ENCODE measurements at places on chromosomes 2 and 18.

- no peak for DNase-seq
These were observed 431 bp upstream of the CNRIP1 start for GRCh38 chr2:68320118-68320641.

GRCh38 chr18:11392980-11393885, 216.2 kb upstream of the SLC35G4 start:
- DNase-seq = no peak

- peak; percentile 18 for DNase-seq
These were observed 63.4 kb downstream of the BMP10 start for GRCh38 chr2:68807821-68808266.

DNA sequence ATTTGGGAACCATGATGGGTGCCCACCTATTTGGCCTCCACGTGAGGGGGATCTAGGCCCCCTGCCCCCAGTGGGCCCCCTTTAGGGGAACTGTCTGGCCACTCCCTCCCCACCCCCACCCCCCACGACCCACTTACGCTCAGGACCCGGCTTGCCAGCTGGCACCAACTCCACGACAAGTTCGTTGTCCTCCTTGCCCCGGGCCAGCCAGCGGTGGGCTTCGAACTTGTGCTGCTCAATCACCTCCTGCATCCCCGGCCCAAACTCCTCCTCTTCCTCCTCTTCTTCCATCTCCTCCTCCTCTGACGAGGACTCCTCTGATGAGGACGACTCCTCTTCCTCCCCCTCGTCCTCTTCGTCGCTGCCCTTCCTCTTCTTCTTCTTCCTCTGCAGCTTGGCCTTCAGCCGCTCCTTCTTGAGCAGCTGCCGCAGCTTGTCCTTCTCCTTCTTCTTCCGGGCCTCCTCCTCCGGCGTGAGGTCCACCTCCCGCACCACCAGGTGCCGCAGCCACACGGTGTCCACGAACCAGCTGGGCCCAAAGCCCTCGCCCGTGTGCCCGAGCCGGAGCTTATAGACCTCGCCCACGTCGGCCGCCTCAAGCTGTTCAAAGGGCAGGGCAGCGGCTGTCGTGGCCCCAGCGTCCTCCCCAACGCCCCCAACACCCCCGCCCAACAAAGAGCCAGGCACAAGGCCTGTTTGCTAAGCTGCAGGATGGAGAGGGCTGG, 96.9 kb downstream of the LOXHD1 start:
- DNase-seq = no peak

DNA sequence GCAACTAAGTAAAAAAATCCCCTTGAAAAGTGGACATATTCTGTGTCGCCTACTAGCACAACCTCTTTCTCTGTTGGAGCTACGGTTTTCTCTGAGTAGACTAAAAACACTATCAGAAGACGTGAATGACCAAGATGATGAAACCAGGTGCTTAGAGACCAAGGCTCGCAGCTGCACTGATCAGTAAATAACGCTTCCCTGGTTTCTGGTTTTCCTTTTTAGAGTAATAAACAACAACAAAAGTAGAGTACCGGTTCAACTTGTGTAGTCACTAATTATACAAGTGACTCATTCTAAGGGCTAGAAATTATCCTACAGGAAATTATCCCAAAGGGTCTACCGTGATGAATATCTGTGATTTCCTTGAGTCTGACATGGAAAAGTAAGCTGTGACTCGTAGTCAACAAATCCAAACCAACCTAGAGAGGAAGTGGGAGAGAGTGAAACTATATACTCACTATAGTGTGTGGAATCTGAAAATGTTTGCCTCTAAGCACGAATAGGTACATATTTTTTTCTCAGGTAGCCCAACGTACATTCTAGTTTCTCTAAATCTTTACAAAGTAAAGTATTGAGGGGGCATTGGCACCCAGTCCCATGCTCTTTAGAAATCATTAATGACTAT, 17.8 kb downstream of the RASGRP3 start:
- DNase-seq = no peak

DNA sequence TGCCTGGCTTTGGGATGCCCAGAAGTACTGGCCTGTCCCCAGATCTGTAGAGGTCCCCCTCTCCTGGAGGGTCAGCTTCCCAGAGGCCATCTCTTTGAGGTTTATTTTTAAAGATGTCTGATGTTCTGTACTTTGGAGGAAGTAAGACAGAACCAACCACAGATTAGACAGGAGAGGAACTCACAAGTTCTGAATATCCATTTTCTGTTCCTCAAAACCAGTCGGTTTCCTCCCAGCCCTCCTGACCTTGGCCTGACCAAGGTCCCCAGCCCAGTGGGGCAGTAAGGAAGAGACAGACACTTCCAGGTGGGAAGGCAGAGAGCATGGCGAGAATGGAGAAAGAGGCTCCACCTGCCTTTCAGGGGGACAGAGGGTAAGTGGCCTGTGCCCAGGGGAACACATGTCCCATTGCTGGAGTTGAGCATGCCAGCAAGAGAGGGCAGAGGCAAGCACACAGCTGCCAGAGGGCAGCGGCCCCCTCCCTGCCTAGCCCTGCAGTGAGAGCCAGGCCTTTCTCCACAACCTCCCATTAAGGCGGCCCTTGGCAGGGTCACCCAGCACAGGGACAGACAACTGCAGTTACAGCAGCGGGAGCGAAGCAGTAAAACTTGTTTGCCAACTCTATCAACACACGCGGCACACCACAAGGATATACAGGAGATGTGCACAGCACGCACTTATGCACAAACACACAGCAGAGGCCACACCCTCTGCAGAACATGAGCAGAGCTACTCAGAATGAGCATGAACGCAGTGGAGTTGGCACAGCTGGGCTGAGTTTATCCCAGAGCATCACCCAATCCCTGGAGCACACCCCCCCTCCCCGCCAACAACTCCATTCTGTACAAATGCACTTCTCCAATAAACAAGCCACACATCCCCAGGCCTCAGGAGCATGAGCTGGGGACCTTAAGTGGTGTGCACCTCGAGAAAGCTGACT, 18.5 kb upstream of the SEMA4C start:
- no peak for DNase-seq

DNA sequence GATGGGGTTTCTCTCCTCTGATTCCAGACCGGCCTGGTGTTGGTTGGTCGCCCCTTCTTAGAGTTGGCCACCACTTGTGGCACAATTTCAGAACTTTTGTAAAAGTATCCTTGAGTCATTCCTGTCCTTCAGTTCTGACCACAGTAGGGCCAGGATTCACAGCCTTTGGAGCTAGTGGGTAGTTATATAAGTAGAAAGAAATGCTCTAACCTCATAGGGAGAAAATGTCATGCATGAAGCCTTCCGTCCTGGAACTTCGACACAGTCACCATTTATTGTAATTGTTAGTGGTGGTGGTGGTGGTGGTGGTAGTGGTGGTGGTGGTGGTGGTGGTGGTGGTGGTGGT, 65.4 kb downstream of the EPAS1 start:
- no peak for DNase-seq

GRCh38 chr2:52113338-52113737, 1081.4 kb upstream of the NRXN1 start:
- no peak for DNase-seq

- no peak for DNase-seq
These were observed 311.4 kb downstream of the LRRTM1 start for GRCh38 chr2:79993144-79993543.

- no peak for DNase-seq
These were observed 358 bp upstream of the STAMBP start for GRCh38 chr2:73828389-73828817.

DNA sequence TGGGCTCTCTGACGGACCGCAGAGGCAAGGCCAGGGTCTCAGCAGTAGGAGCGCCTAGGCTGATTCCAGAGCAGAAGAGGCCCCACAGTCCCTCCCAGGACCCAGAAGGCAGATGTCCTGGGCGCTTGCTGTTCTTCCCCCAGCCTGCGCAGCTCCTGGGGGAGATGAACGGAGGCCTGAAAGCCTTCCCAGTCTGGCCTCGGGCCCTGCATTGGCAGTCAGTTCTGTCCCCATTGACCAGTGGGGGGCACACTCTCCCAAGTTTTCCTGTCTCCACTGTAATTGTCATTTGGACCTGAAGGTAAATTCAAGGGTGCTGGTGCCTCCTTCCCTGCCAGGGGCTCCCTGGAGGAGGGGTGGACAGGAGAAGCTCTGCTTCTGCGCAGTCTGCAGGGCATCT, 345.7 kb downstream of the CYP26B1 start:
- DNase-seq = no peak

GRCh38 chr18:29711932-29712331, 1330.6 kb downstream of the DSC3 start:
- DNase-seq = no peak

DNA sequence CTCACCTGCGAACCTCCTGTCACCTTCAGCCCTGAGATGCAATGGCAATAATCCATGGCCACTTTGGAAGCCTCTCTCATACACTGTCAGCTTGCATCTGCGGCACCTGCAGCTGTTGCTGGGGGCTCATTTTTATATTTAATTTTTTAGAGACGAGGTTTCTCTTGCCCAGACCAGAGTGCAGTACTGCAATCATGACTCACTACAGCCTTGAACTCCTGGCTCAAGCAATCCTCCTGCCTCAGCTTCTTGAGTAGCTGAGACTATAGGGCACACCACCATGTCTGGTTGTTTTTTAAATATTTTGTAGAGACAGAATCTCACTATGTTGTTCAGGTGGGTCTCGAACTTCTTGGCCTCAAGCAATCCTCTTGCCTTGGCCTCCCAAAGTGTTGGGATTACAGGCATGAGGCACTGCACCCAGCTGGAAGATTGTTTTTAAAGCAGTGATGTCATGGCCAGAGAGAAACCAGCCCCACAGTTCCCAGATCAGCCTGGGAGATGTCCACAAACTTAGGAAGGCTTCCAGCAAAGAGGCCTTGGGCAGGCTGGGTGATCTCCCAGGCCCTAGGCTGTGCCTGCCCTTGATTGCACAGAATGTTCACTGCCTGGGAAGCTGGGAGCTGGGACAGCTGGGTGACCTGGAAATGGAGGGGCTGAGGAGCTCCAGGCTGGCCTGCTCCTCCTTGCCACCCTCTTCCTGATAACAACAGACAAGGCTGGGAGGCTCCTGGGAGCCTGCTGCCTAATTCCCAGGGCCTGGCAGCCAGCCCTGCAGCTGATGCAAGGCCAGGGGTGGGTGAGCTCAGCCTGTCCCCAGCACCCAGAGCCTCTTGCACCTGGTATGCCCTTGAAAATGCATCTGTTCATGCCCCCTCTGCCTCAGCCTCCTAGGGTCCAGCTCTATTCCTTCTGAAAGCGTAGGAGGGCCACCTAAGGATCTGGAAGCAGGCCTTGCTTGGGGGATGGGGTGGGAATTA, 27.1 kb downstream of the SH2D6 start:
- DNase-seq = no peak

- DNase-seq = no peak
These were observed 8.3 kb downstream of the MAT2A start for GRCh38 chr2:85547089-85547858.

GRCh38 chr2:239816576-239817467, 208.3 kb downstream of the NDUFA10 start:
- no peak for DNase-seq

DNA sequence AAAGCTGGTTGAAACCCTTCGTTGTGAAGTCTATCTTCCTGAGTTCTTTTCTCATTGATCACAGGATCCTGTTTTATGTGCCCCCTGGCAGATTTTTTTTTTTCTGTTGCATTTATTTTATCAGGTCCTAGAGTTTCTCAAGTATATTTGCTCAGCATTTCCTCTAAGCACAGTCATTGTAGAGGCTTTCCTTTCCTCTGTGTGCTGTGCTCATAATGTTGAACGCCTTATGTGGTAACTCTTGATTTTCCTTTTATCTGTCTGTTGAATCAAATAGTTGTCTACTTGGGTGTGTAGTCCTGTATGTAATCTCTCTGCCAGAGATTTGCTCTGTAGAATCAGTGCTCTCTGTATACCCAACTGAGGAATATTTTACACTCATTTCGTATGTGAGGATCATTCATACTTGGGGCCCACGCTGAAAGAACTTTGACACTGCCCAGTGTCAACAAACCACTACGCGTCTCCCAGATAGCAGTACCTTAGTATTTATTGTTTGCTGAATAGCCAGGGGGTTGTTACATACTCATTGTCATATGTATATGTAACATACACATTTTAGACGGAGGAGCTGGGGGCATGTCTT, 118.2 kb downstream of the CTNNA2 start:
- no peak for DNase-seq

DNA sequence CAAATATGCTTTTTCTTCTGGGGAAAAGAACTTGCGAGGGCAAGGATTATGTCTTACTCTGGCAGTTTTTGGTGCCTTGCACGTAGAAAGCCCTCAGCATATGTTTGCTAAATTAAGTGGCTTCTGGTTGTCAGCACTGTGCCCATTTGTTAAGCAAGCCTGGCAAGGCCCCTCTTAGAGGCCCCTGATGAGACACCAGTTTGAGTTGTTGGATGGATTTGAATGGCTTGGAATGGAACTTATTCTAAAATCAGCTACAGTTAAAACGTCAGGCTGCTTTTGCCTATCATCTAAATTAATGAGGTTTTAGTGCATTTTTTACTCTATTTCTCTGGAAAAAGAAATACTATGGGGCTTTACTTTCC, 28.2 kb downstream of the TMEM182 start:
- no peak for DNase-seq

DNA sequence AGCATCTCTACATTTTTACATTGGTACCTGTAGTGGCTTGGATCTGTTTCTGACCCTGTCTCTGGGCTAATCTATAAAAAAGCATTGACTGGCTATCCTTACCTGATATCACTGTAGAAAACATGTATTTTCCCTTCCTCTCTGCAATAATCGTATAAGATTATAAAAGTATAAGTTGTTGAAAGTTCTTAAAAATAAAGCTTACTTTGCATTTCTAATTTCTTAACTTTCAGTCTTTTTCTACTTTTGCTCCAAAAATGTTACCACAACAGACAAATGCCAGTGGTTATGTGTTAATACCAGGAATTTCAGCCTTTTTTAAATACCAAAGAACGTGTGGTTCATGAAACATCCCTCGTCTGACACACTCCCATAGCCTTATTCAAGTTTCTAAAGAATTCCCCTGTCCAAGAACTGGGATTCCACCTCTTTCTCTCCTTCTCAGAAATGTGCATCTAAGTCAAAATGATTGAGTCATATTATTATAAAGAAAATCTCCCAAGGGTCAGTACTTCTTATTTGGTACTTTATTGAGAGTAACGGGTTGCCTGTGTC, 28.5 kb upstream of the ACKR3 start:
- DNase-seq = no peak

- DNase-seq = no peak
These were observed 52.3 kb upstream of the SEC11C start for GRCh38 chr18:59087391-59087790.

DNA sequence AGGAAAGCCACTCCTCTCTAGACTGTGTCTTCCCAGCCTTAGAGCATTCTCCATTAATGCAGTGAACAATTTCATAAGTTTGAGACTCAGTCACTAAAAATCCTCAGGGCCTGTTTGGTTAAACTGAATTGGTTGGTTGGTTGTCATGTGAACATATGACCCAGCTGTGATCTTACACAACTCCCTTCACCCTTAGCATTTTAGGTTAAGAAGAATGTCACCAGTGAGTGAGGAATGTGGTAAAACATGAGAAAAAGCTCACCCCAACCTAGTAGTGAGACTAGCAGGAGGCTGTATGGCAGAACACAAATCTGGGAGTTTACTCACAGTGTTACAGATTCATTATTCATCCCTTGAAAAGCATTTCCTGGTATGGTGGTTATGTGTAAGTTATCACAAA, 32.4 kb downstream of the LHCGR start:
- no peak for DNase-seq

Data from activated gamma-delta T cell treated with Interleukin-2 at 50 U/mL for 16 hours (primary cell).